Stimulated activated CD4-positive, alpha-beta T cell treated with anti-CD3 and anti-CD28 coated beads, Interleukin-1b, Interleukin-23, amount 100 ng/mL, for 4 hours (primary cell): ENCODE measurements at places on chromosomes 3 and 15.

DNA sequence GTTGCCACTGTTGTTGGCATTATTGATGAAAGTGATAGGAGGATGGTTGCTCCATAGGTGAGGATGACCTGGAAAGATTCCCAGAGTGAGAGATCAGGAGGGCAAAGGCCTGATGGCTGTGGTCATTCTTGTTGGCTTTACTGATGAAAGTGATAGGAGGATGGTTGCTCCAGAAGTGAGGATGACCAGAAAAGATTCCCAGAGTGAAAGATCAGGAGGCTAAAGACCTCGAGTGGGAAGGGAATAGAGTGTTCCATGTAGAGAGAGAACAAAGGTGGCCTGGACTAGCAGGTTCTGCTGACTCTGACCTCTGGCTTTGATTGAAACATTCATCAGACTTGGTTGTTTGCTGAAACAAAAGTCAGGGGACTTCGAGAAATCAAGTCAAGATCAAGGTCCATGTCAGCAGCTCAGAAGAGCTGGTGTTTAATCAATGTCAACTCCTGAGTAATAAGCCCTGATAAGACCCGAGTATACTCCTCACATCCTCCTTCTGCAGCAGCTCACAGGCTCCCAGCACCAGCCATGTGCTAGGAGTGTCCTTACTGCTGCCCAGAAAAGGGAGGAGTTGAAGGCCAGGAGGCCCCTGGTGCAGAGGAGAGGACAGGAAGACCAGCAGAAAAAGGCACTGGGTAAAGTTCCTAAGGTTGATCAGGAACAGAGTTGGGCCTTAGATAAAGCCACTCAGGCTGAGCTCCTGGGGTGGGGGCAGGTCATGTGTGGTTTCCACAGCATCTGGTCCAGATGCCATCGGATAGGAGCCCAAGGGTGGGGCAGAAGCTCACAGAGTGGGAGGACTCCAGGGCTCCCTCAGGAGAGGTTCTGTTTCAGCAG lies 19.9 kb downstream of the CYP8B1 start:
- DNase-seq, result no peak

DNA sequence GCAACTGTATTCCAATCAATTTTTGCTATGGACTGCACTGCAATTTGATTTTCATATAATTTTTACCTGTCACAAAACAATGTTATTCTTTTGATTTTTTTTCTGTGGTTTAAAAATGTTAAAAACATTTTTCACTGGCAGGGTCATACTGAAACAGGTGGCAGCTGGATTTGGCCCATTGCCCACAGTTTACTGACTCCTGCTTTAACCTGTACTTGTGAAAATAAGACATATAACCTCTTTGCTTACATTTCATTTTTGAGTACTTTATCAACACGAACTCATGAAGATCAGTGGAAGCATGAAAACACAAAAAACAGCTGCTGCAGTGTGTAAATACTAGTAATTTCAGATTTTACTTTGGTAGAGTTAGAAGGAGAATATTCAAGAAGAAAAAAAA lies 313.1 kb downstream of the WDR72 start:
- DNase-seq, result no peak

DNA sequence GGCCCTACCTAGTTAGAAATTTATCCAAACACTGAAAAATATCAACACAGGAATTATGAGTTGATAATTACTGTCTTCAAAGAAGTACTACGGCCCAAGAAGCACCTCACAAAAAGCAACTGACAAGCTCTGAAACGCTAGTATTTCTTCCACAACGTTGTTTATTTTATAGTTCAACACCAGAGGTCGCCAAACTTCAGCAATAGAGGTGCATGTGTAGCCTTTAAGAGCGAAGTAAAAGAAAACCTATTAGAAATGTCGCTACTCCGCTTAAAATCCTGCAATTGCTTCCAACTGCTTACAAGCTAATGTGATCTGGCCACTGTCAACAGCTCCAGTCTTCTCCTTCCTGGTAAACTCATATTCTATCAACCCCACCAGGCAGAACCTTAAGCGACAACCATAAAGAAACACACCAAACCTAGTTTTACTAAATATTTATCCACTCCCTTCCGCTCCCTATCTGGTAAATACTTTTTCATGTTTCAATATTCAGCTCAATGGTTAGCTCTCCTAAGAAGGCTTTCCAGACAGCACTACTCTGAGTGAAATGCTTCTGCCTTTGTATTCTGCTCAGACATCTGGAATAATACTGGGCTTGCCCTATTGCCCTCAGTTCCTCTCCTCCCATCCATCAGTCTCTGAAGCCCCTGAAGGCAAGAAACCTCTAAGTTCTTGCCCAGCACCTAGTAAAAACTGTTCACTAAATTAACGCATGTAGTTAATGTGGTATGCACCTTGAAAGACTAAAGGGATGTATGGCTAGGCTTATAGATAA lies 110.2 kb downstream of the NR1I2 start:
- no peak for DNase-seq

DNA sequence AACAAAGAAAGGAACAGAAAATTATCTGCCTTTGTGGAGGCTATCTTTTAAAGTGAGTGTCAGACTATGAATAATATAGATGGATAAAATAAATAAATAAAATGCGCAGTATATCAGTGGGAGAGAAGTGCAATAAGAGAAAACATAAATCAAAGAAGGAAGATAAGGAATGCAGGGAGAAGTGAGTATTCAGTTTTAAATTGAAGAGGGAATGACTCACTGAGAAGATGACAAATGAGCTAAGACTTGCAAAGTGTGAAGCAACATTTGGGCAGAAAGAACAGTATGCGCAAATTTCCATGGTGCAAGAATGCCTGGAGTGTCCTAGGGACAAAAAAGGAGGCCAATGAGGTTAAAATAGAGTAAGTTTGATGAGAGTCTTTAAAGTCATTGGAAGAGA lies 1300.1 kb upstream of the ALCAM start:
- DNase-seq, result no peak

- DNase-seq, result no peak
These were observed 58.1 kb upstream of the P3H2 start for GRCh38 chr3:190178779-190179178.
